Esophagus squamous epithelium (tissue), 5 donors: ENCODE measurements at places on chromosomes 11 and 22. TPM values are rescaled to one million over a fixed set of nuclear protein-coding genes. Genes with fewer than 3 reads are reported as not detected.

- DNase-seq = no peak
Observed at GRCh38 chr22:41096841-41097240, 4.4 kb downstream of the EP300 start.

DNA sequence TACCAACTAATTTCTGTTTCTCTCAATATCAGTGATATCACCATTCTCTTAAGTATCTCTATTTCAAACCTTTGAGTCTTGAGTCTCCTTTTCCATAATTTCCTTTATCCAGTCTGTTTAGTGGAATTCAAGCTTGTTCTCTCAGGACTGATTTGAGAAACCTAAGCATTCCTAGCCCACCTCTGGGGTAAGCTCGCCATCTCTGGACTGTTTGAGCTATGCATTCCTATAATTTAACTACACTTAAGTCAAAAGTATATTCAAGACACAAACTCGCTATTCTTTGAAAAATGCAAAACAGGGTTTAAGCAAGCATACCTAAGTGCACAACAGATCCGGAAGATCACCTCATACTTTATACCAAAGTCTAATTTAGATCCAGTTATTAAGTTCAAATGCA lies 2.1 kb upstream of the DLAT start:
- DNase-seq = no peak

GRCh38 chr22:43216738-43217137 lies 29.8 kb upstream of the TTLL12 start:
- DNase-seq = no peak

DNA sequence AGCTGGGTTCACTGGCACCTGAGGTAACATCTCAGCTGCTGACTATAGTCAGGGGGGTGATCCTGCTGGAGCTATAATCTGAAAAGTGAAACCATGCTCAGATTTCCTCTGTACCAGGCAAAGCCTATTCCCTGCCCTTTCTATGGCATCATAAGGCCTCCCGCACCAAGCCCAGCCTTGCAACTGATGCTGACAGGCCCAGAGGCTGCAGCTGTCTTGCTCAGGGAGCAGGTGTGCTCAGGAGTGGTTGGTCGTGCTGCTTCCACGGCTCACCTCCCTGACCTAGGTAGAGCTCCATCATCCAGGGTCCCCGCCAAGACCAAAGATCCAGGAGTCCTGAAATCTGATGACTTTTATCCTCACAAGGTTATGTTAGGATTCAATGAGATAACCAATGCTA lies 121.7 kb downstream of the FEZ1 start:
- no peak for DNase-seq

DNA sequence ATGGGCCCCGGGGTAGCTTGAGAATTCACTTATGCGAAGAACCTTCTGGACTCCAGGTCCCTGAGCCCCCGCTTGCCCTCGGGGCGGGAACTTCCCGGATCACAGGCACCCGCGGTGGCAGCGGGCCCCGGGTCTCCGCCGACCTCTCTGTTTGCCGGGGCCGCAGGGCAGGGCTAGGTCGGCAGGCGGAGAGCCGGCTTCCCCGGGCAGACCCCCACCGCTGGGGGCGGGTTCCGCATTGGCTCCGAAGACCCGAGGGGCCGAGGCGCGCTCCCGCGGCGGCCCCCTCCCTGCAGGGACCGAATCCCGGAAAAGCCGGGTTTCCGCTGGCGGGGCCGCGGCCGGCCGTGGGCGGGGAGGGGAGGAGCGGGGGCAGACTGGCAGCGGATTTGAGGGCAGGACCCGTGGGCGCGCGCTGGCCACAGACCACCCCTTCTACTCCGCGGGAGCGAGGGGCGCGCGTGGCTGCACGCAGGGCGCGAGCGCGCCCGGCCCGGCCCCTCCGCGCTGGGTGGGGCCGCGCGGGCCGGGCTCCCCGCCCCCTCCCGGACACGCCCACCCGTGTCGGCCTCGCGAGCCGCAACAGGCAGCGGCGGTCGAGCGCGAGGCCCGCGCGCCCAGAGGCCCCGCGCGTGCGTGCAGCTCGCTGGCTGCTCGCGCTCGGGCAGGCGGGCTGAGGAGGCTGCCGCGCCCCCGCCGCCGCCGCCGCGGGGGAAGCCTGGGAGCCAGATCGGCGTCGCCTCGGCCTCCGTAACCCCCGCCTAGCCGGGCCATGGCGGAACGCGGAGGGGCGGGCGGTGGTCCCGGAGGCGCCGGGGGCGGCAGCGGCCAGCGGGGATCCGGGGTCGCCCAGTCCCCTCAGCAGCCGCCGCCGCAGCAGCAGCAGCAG lies at the start of gene PACS1:
Gene PACS1, plus strand, starts transcription at position 558 of the 889 bp plus-strand sequence. Its CDS starts 215 bp downstream, at position 773.
- DNase-seq = no peak

- no peak for DNase-seq
Observed at GRCh38 chr11:64036087-64037026, 626 bp downstream of the FLRT1 start.

DNA sequence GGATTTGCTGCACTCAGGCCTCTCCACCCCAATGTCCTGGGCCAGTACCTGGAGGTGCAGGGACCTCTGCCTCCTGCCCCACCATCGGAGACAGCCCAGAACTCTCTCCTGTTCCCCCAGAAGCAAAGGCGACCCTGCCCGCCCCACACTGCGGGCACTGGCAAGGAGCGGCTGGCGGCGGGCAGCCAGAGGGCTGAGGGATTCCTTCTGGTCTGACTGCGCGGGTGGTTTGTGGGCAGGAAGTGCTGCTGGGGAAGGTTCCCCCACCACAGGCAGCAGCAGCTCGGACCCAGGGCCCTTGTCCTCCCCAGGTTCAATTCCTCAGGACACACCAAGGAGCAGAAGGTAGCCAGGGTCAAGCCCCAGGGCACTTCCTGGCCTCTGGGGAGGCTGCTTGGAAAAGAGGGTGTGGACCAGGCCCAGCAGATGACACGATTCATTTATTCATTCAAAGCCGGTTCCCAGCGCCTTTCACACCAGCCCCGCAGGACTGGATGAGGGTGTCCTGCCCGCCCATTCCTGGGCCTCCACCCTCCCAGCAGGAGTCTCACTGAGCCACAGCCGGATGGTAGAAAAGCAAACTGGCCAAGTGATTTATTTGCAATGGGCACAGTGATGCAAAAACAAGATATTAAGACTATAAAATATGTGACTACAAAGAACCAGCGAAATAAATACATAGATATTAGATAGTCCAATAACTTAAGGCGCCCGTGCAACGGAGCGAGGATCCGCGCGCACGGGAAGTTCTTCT lies 1.2 kb downstream of the PHLDA2 start:
- no peak for DNase-seq

GRCh38 chr11:78851878-78852586 lies 277.4 kb upstream of the NARS2 start:
- DNase-seq = no peak

DNA sequence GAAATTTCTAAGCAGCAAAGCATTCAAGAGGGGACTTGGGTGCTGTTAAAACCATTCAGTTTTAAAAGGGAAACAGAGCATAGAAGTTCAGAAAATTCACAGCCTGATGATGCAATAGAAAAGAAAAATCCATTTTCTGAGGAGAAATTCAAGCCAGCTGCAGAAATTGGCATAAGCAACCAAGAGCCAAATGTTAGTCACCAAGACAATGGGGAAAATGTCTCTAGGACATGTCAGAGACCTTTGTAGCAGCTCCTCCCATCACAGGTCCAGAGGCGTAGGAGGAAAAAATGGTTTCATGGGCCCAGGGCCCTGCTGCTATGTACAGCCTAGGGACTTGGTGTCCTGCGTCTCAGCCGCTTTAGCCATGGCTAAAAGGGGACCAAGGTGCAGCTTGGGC lies 5.5 kb upstream of the IRAG1 start:
- no peak for DNase-seq

GRCh38 chr11:115188898-115189278 lies 315.3 kb downstream of the CADM1 start:
- DNase-seq = no peak

DNA sequence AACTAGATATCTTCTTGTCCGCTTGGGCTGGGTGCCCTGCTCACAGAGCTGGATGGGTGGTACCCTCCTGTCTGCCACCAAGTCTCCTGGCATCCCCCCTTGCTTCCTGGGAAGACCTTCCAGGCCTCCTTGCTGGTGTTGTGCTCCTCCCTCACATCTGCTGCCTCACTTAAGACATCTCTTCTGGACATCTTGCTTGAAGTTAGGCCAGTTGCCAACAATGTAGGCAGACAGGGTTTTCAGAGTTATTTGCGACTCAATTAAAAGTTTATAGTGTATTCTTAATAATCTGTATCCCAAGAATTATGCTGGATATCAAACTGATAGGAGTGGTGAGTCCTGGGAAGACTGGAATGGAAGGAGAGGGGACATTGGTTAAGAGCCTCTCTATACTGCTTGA lies 64.0 kb upstream of the TNRC6B start:
- no peak for DNase-seq

DNA sequence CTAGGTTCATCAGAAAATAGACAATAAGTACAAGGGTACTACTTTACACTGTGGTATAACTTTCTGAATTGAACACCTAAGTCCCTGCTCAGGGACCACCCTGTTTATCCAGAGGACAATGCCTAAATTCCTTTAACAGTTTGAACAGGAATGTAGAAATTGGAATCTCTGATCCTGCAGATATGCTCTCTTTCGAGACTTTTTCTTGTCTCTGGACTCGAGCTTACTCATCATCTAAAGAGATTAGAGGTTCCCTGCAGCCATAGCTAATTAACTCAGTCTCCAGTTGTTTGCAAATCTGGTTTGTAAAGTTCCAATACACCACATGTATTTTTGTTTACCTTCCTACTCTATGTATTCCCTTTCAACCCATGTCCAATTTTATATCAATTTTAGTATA lies 1.0 kb downstream of the HOATZ start:
- DNase-seq = no peak

DNA sequence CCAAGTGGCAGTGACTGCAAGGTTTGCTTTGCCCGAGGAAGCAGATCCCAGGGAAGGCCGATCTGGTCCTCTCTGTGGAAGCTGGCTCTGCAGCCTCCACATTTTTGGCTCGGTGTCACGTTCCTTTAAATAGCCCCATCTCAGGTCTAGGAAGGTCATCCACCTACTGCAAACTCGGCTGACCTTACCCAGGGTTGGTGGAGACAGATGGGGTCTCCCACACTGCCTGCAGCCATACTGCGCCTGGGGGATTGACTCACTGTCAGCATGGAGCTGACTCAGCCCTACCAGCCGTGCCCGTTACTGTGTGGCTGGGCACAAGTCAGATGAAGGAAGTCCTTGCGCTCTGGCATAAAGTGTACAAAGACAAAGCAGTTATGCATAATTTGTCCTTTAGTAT lies 16.9 kb downstream of the CDPF1 start:
- DNase-seq = no peak

- DNase-seq = no peak
Observed at GRCh38 chr11:80815752-80816453, 1375.1 kb upstream of the TENM4 start.

GRCh38 chr11:69311767-69312385 lies 17.9 kb downstream of the MYEOV start:
- no peak for DNase-seq

GRCh38 chr11:69703768-69704507 lies at the start of gene FGF19:
TSS of gene FGF19 (minus strand) at chr11:69704022. CDS start at chr11:69703876, 146 bp downstream.
- DNase-seq = no peak

DNA sequence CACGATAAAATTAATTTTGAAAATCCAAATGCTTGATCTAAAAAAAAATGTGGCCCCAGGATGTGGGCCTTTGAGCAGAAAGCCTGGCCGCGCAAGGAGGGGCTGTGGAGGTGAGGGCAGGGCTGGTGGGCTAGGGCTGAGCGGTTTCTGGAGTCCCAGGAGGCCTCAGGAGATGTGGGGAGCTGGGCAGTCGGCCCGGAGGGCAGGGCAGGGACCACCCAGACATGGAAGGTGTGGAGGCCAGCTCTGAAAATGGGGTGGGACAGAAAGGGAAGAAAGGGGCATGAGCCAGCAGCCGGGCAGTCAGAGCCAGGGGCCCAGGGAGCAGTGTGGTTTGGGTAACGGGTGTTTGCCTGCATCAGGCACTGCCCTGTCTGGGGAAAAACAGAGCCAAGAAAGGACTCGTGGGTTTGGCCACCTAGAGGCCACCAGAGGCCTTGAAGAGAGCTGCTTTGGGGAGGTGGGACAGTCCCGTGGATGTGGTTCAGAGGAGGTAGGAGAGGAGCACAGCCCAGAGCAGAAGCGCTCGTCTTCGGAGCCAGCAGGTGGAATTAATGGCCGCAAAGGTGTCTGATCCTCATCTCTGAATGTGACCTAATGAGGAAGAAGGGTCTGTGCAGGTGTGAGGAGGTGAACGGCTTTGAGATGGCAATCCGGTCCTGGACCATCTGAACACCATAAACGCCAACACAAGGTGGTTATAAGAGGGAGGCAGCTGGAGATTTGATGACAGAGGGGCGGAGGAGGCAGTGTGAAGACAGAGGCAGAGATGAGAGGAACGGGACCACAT lies 50.2 kb downstream of the IGF2 start:
- DNase-seq = no peak

DNA sequence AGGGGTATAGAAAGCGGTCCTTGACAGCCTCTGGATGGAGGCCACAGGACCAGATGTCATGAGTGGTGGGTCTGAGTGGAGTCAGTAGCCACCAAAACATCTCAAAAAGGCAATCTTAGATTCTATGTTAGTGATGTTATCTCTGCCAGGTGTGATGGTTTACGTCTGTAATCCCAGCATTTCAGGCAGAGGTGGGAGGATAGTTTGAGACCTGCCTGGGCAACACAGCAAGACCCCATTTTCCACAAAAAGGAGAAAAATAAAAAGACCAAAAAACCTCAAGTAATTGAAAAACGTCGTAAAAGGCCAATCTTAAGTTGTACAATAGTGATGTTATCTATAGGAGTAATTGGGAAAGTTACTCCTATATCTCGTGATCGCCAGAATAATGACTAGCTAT lies 3.7 kb upstream of the MTCH2 start:
- no peak for DNase-seq

- no peak for DNase-seq
Observed at GRCh38 chr22:23526596-23527316, 53.3 kb downstream of the IGLL1 start.

- DNase-seq = no peak
Observed at GRCh38 chr11:1233351-1234053, 10.6 kb downstream of the MUC5B start.

GRCh38 chr11:47278058-47278457 lies 8.1 kb downstream of the MADD start:
- no peak for DNase-seq

RAPSN gene
- total RNA-seq = not detected

TECTA gene
- total RNA-seq = not detected

ZNRF3 gene
- 6.6 TPM for total RNA-seq

OR10A3 gene
- not detected for total RNA-seq

OR51I1 gene
- total RNA-seq = not detected

DNAJB7 gene
- total RNA-seq = not detected

SIDT2 gene
- 6.9 TPM for total RNA-seq

OR6A2 gene
- total RNA-seq = 0.38 TPM
